Right ventricle myocardium superior (tissue), 1 donor: ENCODE measurements at places on chromosomes 6 and 20.
A peak's percentile ranks its signal among the peaks of the same experiment; 100 is the strongest.

- peak; percentile 44 for DNase-seq
These were observed 17.5 kb upstream of the IRF4 start for GRCh38 chr6:373773-374724.

GRCh38 chr20:43821795-43822194, 92.9 kb upstream of the TOX2 start:
- no peak for DNase-seq

GRCh38 chr20:11754451-11754850, 163.2 kb upstream of the BTBD3 start:
- DNase-seq = no peak

- DNase-seq = no peak
These were observed 17.7 kb upstream of the CCDC167 start for GRCh38 chr6:37517411-37517812.

DNA sequence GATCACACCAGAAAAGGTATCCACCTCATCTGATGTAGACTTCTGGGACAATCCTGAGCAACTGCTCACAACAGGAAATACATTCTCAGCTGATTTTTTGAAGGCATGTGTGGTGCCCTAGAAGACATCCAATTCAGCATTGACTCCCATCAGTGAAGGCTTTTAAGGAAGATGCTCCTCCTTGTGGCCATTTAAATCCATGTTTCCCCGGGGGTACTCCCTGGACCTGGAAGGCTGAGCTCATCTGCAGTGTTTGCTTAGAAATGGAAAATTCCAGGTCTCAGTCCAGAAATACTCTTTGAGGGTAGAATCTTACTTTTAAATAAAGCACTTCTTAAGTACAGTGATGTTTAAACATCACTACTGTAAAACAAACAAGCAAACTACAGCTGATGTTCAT, 195.5 kb upstream of the PDE10A start:
- DNase-seq = no peak

GRCh38 chr6:108996208-108996607, 98.4 kb downstream of the SESN1 start:
- no peak for DNase-seq

- no peak for DNase-seq
These were observed 223.8 kb upstream of the ECI2 start for GRCh38 chr6:4359108-4359730.

GRCh38 chr20:11777387-11778205, 140.1 kb upstream of the BTBD3 start:
- DNase-seq = no peak

- DNase-seq = no peak
These were observed 91.8 kb upstream of the NHSL1 start for GRCh38 chr6:138590796-138591709.

DNA sequence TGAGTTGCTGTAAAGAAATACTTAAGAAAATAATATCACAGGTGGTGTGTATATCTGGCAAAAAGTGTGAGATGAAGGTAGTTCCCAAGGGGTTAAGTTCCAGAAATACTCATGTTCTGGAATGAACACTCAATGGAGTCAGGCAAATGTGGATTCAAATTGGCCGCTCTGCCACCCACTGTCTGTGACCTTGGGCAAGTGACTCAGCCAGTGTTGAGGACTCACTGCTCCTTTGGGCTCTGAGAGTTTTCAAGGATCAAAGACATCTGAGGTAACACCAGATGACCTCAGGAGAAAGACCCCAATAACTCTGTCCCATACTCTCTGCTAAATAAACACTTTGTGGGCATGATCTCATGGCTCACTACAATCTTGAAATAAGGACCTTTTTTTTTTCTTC, 59.2 kb upstream of the EYA2 start:
- no peak for DNase-seq

DNA sequence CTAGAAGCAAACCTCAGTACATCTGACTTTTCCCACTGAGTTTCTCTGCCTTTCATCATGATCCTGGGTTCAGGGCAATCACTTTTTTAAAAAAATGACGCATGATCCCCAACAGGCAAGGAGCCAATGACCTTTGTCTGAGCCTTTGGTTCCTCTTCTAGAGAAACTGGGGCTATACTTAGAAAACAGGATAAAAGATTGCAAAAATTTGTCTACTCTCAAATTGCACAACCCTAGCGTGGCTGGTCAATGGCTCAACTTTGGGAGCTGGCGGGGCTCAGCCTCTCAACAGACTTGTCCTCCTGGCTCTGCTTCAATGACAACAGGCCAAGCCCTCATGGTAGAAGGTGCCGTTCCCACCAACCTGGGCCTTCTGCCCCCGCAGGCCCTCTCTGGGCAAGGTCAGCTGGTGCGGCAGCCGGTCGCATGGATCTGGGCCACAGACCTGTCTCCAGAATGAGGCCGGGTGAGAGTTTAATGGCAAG, 48.7 kb downstream of the PDYN start:
- peak; percentile 84 for DNase-seq

DNA sequence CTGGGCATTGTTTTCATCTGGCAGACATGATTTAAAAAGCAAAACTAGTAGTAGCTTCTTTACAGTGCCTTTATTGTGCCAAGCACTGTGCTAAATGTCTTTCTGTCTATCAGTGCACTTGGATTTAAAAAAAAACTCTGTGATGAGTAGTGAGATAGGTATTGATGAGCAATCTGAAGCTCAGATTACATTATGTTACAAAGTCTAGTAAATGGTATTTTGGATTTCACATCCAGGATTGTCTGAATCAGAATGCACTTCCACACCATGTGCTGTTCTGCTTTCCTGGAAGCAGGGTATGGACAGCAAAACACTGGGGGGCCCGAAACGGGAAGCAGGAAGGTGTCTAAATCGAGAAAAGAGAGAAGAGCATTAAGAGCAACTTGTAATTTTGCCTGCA, 103.4 kb upstream of the CCN2 start:
- DNase-seq = no peak
